Left renal pelvis (tissue), 4 donors: ENCODE measurements at places on chromosomes 11 and 22. TPM values are rescaled to one million over a fixed set of nuclear protein-coding genes. Genes with fewer than 3 reads are reported as not detected.

DNA sequence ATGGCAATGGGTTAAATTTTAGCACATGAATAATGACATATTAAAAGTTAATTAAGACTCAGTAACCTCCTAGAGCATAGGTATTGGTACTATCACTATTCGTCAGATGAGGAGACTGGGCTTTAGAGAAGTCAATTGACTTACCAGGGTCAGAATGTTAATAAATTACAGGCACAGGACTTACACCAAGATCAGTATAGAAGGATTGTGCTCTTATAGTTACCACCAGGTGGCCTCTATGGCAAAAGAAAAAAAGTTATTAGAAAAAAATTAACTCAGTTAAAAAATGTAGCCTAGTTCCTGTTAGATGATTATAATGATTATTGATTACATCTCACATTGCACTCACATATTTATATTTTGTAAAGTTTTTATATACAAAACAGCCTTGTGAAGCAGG lies 1163.7 kb downstream of the FAM181B start:
- DNase-seq, result no peak

- DNase-seq, result no peak
These were observed 10.4 kb downstream of the OR52K2 start for GRCh38 chr11:4459500-4459899.

SUSD2 gene
- 8.3 TPM for polyA plus RNA-seq

DNA sequence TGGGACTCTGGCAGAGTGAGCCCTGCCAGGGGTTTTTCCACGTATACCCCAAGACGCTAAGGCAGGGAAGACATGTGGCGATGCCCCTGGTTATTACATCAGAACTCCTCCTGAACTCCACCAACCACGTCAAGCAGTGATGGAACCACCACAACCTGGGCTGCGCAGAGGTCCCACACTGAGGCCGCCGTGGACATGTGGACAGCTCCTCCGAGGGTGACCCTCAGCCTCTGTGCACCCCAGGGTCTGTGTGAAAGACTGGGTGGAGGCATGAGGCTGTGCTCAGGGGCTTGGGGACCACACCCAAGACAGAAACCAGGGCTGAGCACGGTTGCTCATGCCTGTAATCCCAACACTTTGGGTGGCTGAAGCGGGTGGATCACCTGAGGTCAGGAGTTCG lies 52.2 kb downstream of the TRMU start:
- no peak for DNase-seq

DNA sequence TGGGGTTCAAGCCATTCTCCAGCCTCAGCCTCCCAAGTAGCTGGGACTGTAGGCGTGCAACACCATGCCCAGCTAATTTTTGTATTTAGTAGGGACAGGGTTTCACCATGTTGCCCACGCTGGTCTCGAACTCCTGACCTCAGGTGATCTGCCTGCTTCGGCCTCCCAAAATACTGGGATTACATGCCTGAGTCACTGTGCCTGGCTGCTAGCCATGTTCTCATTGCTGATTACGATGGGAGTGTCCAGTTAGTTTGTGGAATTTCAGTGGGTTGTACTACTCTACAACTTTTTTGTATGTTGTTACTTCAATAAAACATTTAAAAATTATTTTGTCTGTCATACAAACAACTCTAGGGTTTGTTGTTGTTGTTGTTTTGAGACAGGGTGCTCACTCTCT lies 4.8 kb upstream of the VPS11 start:
- no peak for DNase-seq
